Activated T-cell treated with anti-CD3 and anti-CD28 coated beads, Interleukin-2, amount 50 U/mL, for 72 hours (primary cell): ENCODE measurements at places on chromosomes 4 and X.

DNA sequence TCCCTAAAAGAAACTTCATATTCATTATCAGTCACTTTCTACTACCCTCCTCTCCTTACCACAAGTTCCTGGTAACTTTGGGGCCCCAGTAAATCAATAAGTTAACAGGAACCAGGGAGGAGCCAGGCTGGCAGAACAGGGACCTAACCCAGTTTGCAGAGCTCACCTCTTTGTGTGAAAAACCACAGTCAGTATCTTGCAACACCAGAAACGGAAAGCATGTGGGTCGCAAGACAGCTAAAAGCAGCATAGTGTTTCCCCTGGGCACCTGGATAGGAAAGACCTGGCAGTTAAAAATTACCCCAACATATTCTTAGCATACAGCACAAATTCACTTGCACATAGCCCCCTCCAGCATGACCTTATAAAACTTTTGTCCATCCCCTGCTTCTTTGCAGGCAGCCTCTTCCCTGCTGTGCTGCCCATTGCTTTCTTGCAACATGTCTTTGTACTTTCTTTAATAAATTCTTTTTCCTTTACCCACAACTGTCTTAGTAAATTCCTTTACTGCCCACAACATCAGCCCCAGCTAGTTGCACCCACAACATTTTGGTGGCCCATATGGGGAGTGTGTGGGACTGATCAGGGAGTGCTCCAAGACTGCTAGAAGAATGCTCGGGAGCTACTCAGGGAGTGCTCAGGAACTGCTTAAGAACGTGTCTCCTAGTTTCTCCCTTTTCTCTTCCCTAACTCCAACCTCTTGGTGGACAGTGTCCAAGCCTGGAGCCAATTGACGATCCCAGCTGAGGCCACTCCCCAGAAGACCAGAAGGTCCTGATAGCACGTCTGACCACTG, 83.4 kb downstream of the MSN start:
- peak; percentile 35 for DNase-seq

DNA sequence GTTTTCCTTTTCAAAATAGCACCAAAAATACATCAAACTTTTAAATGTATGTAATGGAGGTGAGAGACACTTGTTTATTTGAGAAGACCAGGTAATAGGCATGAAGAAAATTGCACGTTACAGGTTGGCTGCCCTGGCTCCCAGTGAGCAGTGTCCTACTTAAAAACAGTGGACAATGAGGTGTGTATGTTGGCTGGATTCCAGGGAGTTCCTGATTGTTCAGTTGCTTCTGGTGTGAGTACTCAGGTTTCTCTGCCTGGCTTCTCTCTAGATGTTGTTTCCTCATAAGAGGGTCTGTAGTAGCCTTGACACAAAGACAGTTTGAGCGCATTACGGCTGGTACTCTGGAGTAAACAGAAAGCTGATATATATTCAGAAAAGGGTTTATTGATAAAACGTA, 29.4 kb downstream of the SNX25 start:
- DNase-seq = no peak

GRCh38 chr4:184850018-184850417, 24.2 kb upstream of the ACSL1 start:
- no peak for DNase-seq

DNA sequence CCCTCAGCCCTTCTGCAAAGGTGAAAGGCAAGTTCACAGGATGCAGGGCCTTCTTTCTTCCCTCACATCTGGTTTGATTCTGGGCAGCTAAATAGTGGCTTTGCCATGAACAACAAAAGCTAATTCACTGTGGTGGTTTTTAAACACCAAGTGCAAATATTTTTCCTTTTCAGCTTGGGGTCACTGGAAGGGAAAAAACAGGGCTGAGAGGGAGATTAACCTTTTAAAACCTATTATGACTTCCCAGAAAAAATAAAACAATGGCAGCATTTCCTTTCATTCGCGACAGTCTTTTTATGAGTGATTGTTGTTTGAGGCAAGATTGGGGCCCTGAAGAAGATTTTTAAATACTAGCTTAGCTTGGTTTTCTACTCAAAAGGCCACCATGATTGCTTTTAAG, 103.7 kb upstream of the SCML1 start:
- DNase-seq = no peak

DNA sequence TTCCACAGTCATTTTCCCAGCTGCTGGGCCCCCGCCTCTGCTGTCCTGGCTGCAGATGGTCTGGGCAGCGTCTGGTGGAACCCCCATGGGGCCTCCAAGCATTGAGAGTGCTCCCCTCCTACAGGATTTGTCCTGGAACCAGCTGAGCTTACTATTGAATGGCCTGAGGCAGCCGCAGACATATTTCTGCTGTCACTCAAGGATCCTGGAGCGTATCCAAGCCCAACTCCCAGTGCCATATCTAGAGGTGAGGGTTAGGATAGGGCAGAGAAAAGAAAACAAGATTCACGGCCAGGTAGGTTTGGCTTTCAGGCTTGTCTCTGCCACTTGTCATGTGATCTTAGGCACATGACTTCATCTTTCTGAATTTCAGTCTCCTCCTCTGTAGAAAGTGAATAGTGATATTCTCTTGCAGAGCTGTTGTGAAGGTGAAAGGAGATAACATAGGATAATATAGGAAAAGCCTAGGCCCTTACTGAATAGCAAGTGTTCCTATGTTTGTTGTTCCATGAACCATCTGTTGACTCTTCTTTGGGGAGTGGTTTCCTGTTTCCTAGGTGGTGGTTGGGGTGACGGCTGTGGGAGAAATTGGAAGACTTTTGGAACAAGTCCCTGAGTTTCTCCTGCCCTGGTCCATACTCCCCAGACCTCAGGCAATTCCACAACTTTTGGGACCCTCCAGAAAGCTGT, 52.3 kb downstream of the SEPSECS start:
- no peak for DNase-seq

GRCh38 chrX:112223391-112223790, 140.8 kb upstream of the TRPC5 start:
- no peak for DNase-seq

GRCh38 chr4:139568206-139568955, 12.4 kb upstream of the SETD7 start:
- no peak for DNase-seq

DNA sequence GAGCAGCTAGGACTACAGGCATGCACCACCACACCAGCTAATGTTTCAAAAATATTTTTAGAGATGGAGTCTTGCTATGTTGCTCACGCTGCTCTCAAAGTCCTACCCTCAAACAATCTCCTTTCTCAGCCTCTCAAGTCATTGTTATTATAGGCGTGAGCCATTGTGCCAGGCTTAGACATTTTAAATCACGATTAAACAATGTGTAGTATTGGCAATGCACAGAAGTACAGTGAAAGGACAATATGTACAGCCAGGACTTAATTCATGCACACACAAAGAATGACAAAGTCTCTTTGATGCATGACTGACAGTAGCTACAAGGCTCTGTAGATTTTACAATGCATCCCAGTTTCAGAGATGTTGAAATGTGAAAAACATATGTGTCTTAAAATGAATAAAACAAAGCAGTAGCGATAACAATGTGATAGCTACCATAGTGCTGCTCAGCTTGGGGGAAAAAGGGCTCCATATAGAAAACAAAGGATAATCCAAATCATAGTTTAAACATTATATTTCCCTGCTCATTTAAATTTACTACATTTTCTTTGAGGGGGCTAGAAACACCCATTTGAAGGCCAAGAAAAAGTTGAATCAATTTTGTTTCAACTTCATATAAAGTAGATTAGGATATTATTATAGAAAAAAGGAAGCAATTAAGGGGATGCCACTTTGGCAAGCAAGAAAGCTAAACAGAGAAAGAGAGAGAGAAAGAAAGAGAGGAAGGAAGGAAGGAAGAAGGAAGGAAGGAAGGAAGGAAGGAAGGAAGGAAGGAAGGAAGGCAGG, 272.4 kb upstream of the SMIM31 start:
- DNase-seq = no peak

GRCh38 chrX:12446342-12447075, 308.2 kb downstream of the FRMPD4 start:
- no peak for DNase-seq

- no peak for DNase-seq
Observed at GRCh38 chr4:1873291-1873690, 2.1 kb downstream of the NSD2 start.

DNA sequence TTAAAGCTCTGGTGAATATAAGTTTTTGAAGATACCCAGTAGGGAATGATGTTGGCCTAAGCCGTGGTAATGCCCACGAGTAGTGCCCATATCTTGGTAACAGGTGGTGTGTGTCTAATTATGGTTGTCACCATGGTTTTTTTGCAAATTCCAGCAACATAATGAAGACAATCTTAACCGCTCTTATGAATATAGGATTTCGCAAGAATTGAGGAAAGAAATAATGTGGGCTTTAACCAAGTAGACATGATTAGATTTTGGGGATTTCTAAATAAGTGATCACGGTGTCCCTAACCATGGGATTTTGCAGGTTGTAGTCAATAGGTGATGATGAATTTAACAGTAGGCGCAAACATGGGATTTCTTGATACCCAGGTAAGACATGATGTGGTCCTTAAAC, 2.5 kb downstream of the ATXN3L start:
- DNase-seq = no peak
